ENCODE measurements at places on chromosomes 1 and 21. TPM values are rescaled to one million over a fixed set of nuclear protein-coding genes. Genes with fewer than 3 reads are reported as not detected.

ERICH3 gene
- not detected for total RNA-seq

PLA2G2D gene
- total RNA-seq = not detected

WNT4 gene
- total RNA-seq = not detected

DPH5 gene
- total RNA-seq = 35.6 TPM

ZFP69B gene
- 2.2 TPM for total RNA-seq

PADI2 gene
- 0.15 TPM for total RNA-seq

UQCRH gene
- 196 TPM for total RNA-seq

STPG1 gene
- 7.0 TPM for total RNA-seq

C1QTNF12 gene
- 5.1 TPM for total RNA-seq

ZNF687 gene
- total RNA-seq = 19.8 TPM

CFHR3 gene
- not detected for total RNA-seq

PCNX2 gene
- total RNA-seq = 37.7 TPM

TMEM125 gene
- not detected for total RNA-seq

EPRS1 gene
- 175 TPM for total RNA-seq

PDPN gene
- total RNA-seq = 4.5 TPM

OR2T2 gene
- not detected for total RNA-seq

TNFRSF14 gene
- total RNA-seq = 61.9 TPM

SDC3 gene
- 15.6 TPM for total RNA-seq

KRTAP12-2 gene
- total RNA-seq = not detected

FGR gene
- total RNA-seq = 0.17 TPM

TRPM2 gene
- total RNA-seq = under 0.01 TPM

KRTAP13-3 gene
- not detected for total RNA-seq

RYR2 gene
- total RNA-seq = not detected

S100A2 gene
- total RNA-seq = 3.3 TPM

MATN1 gene
- 0.33 TPM for total RNA-seq

SHE gene
- 0.15 TPM for total RNA-seq

ATXN7L2 gene
- total RNA-seq = 1.7 TPM

SELE gene
- 0.17 TPM for total RNA-seq

KCNA2 gene
- total RNA-seq = not detected

KANK4 gene
- total RNA-seq = not detected

MASP2 gene
- total RNA-seq = not detected

MPZL1 gene
- 178 TPM for total RNA-seq

OR2T35 gene
- not detected for total RNA-seq

DCST1 gene
- not detected for total RNA-seq

NEK2 gene
- total RNA-seq = 1.5 TPM

Data from smooth muscle cell of trachea (primary cell).